Renal cortical epithelial cell (primary cell): ENCODE measurements at places on chromosomes 5 and 9.
A peak's percentile ranks its signal among the peaks of the same experiment; 100 is the strongest.

- DNase-seq: no peak
Measured at GRCh38 chr5:98454407-98454806, 319.1 kb upstream of the RGMB start.

DNA sequence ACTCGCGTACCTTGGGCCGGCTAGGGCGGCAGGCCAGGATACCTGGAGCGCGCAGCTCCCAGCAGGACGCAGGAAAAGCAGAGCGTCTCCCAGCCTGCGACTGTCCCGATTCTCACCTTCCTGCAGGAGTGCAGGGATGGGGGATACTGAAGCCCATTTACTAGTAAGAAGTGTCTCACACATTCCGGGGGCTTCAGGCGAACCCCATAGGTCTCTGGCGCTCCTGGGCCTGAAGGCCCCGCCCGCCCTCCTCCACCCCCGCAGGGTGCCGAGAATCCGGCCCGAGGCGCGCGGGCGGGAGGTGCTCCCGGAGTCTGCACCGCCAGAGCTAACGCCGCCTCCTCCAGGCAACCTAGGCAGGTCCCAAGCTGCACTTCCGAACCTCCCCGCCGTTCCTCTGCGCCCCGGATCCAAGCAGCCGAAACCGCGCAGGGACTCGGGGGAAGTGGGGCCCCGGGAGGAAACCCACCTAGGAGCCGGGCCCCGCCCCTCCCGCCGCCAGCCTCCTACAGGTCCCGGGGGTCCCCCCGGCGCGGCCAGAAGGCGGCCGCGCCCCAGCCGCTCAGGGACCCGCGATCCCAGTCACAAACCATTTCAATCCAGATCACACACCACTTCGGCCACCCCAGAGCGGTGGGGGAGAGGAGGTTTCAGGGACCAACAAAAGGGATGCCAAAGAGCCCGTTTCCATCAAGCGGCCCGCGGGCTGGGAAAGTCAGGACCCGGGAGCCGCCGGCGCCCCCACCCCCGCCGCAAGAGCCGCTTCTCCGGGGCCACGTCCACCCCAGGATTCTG lies 1.2 kb downstream of the ROR2 start:
- DNase-seq: no peak

- DNase-seq: no peak
Measured at GRCh38 chr5:113053511-113053995, 77.0 kb downstream of the DCP2 start.

DNA sequence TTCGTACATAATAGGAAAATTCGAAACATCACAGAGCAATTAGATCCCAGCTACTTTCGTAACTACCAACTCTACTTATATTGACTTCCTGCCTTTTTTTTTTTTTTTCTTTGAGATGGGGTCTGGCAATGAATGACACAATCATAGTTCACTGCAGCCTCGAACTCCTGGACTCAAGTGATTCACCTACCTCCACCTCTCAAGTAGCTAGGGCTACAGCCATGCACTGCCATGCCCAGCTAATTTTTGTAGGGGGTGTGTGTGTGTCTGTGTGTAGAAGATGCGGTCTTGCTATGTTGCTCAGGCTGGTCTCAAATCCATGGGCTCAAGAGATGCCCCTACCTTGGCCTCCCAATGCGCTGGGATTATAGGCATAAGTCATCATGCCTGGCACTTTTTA lies 5.8 kb upstream of the PAIP2 start:
- no peak for DNase-seq

- no peak for DNase-seq
Measured at GRCh38 chr5:9176641-9177040, 369.2 kb downstream of the SEMA5A start.

DNA sequence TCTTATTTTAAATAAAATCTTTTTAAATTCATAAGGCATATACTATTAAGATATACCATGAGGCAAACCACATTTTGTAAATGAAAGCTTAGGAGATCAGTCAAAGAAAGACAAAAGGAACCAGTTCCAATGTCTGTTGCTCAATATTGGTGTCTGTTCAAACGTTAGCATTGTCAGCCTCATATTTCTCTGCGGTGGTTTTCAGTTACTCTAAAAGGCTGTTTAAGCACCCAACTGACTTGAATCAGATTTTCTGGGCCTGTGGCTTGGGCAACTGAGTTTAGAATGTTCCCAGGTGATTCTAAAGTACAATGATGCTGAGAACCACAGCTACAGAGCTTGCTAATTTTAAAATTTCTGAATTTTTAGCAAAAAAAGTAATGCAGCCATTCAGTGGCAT lies 166.3 kb upstream of the KIF2A start:
- no peak for DNase-seq

GRCh38 chr9:89661956-89662717 lies 57.3 kb downstream of the GADD45G start:
- DNase-seq: peak; percentile 89

DNA sequence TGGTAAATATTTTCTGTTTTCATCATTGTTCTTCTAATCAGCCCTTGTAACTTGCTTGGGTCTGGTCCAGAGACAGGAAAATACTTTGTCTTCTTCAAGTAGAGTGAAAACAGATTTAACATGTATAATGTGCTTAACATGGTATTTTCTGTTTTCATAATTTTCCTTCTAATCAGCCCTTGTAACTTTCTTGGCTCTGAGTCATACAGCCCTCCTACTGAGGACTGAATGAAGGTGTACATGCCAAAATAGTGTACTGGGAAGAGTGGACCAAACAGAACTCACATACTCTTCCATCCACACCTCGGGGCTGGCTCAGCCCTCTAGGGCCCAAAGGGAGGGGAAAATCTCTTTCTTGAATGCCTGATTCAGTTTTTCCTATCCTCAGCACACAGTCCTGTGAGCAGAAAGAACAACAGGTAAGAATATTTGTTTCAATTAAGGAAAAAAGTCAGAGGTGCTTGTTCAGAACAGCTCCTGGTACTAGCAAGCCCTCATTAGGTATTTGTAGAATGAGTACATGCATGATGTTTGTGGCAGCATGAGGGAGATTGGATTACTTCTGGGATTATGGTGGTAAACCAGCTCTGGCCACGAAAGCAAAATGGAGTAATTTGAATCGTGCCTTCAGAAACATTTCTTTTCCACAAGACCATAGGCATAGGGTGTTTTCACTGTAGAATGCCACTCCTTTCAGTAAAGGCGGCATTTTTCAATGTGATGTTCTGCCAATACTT lies 24.2 kb upstream of the MACIR start:
- peak; percentile 24 for DNase-seq

- DNase-seq: no peak
Measured at GRCh38 chr9:83656032-83656680, 33.2 kb downstream of the IDNK start.

- peak; percentile 3 for DNase-seq
Measured at GRCh38 chr5:76041863-76042262, 41.3 kb upstream of the SV2C start.

GRCh38 chr9:107439991-107440456 lies 49.5 kb downstream of the KLF4 start:
- no peak for DNase-seq

DNA sequence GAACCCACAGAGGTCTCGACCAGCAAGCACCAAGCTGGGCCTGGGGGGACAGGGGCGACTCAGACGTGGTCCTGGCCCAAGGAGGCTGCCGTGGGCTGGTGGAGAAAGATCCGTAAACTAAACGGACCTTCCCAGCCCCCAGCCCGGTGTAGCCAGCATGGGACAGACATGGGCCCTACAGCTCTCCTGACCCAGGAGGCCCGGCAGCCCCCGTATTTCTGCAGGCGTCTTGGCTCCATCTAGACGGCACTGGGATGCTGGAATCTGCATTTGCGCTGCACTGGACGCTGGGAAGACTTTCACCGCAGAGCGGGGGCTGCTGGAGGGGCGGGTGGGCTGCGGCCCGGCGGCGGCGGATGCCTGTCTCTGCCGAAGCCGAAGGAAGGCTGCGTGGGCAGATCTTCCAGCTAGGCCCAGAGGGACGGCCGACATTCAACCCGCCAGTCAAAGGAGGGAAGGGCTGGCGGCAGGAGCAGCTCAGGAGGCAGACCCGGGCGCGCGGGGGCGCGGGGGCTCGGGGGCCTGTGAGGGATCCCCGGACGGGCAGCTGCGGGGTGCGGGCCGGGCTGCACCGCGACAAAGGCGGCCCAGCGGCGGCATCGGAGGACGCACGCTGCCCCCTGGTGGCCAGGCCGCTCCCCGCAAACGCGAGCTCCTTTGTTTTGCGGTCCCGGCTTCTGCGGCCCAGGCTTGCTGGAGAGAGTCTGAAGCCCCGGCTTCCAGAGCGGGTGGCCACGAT lies 266.2 kb downstream of the NSG2 start:
- no peak for DNase-seq

GRCh38 chr5:149939546-149939945 lies 5.0 kb downstream of the PDE6A start:
- peak; percentile 93 for DNase-seq

DNA sequence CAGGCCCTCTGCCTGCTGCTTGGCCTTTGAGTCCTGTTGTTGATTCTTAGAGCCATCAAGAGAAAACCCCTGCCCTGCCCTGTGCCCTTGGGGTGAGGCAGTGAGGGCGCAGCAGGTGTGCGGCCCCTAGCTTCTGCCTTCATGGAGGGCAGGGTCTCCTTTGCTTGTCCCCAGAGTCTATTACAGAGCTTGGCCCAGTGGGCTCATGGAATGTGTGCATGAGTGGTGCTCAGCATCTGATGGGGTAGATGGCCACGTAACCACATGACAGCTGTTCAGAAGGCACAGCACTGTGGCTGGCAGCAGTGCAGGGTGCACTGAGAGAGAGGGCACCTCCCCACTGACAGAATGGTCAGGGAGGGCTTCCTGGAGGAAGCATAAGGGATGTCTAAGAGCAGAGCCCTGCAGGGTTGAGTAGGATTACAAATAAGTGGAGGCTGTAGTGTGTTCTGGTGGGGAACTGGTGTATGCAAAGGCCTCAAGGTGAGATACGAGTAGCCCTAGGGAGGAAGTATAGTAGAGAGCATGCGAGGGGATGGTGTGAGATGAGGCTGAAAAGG lies 70.8 kb downstream of the MACROH2A1 start:
- DNase-seq: no peak

- DNase-seq: no peak
Measured at GRCh38 chr5:142807372-142807911, 37.3 kb downstream of the ARHGAP26 start.

GRCh38 chr9:136826703-136827582 lies 15.3 kb upstream of the AJM1 start:
- DNase-seq: no peak

DNA sequence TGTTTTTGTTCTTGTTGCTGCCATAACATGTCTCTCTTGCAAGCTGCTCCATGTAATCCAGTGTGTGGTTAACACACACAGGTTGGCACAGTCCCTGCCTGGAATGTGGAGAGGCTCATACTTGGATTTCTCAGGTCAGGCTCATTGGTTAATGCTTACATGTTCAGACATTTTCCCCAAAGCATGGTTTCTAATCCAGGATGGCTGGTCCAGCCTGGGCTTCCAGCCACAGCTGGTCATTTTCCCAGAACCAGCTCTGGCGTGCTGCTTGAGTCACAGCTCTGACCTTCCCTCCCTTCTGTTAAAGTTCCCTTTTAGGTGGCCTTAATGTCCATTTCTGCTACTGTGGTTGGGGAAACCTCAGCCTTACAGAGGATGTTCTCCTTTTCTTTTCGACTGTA lies 294.3 kb downstream of the TAF11L14 start:
- no peak for DNase-seq

GRCh38 chr9:13750639-13751038 lies 471.1 kb upstream of the MPDZ start:
- DNase-seq: no peak

GRCh38 chr5:164869325-164869724 lies 1363.9 kb downstream of the MAT2B start:
- no peak for DNase-seq

DNA sequence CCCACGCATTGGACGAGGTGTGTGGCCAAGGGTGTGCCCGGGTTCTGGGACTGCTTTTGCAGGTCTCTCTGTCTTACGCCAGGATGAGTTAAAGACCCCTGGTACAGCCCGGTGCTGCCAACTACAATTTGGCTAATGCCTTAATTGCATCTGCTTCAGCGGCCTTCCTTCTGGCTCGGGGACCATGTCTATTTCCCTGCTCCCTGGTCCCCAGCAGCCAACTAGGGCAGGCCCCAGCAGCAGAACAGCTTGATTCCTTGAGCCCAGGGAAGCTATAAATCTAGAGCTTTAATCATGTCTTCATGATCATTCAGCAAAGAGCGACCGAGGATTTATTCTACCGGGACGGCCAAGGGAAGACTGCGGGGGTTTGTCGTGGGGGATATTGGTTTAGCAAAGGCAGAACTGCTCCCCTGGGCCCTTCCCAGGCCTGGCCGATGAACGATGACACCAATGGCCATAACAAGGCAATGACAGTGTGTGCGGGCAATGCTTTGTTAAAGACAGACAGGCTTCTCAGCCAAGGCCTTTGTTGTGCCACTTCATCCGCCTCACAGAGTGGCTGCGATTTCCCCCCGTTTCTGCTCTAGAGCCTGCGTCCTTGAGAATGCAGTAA lies 51.4 kb downstream of the CFAP77 start:
- DNase-seq: no peak

DNA sequence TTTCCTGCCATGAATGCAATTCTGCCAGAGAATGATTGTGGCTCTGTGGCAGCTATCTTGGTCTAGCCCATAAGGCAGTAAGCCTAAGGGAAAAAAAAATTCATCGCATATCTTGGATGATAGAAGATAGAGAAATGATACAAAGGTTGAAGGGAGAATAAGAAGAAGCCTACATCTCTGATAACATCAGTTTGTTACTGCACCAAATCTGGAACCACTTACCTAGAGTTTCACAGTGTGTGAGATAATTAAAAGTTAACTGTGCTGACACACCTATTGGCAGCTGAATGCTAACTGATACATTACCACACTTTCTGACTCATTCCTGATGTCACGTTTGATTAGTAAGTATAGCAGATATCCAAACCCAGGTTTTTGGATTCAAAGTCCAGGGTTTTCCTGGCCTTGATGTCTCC lies 91.6 kb upstream of the TAF11L2 start:
- peak; percentile 1 for DNase-seq

- DNase-seq: peak; percentile 73
Measured at GRCh38 chr9:28378231-28378630, 805.0 kb upstream of the C9orf72 start.

- no peak for DNase-seq
Measured at GRCh38 chr9:124947727-124948391, 7.0 kb upstream of the GOLGA1 start.

DNA sequence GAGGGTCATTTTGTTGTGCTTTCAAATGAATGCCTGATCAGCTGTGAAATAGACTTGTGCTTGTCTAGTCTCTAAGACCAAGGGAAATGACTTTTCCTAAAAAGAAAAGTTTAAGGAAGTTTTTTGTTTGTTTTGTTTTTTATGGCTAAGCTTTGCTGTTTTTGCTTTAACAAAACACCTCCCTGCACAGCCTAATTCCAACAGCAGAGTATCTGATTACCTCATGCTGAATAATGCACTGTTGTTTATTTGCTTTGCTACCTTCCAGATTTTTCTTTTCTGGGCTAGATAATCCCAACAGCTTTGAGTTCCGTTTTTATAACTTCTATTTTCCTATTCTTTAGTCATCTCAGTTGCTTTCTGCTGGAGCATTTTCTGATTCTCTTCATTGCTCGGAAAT lies 95.8 kb downstream of the AOPEP start:
- no peak for DNase-seq
